AG10803 (cell line): ENCODE measurements at places on chromosomes 11 and 22.

GRCh38 chr11:37322333-37323194 lies 724.5 kb upstream of the RAG2 start:
- no peak for DNase-seq

- DNase-seq, result no peak
Measured at GRCh38 chr22:49406879-49407587, 420.6 kb downstream of the BRD1 start.

DNA sequence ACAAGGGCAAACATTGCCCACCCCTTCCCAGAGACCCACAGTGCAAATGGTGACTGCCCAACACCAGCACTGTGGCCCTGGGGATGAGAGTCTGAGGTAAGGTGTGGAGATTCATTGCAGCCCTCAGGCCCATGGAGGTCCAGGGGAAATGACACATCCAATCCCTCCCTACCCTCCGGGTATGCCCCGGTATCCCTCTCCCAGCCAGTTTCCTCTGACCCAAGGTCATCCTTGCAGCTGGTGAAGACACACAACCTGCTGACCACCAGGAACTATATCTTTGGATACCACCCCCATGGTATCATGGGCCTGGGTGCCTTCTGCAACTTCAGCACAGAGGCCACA lies 18.9 kb upstream of the UVRAG start:
- DNase-seq, result no peak

- DNase-seq, result no peak
Measured at GRCh38 chr11:40230821-40231220, 1228.6 kb downstream of the LRRC4C start.

GRCh38 chr11:21631991-21632390 lies 560.9 kb upstream of the ANO5 start:
- DNase-seq, result no peak

GRCh38 chr11:45252134-45252856 lies 33.8 kb downstream of the SYT13 start:
- peak; percentile 49 for DNase-seq

- DNase-seq, result no peak
Measured at GRCh38 chr11:11641581-11641980, 19.8 kb upstream of the GALNT18 start.

- peak; percentile 73 for DNase-seq
Measured at GRCh38 chr22:36757668-36758211, 18.2 kb downstream of the IFT27 start.

- DNase-seq, result peak; percentile 99
Measured at GRCh38 chr11:121890377-121890776, 225.6 kb downstream of the BLID start.

- peak; percentile 43 for DNase-seq
Measured at GRCh38 chr11:693415-693831, 1.6 kb downstream of the DEAF1 start.

DNA sequence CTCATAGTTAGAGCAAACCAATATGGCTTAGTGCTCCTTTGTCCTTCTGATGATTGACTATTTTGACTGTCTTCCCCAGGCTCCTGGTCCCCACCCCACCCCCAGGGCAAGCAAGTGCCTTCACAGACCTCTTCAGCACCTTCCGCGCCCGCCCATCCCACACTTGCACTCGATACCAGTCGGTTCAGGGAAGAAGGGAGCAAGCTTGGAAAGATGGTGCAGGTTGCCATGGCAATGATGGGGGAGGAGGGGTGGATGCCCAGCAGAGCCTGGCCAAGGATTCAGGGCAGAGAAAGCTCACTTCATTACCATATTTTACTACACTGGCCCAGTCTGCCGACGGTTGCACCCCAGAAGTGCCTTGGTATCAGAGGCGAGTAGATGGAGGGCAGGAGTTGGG lies 2.2 kb downstream of the TMEM132A start:
- DNase-seq, result no peak
